ENCODE measurements at places on chromosomes 6 and 20. TPM values are rescaled to one million over a fixed set of nuclear protein-coding genes. Genes with fewer than 3 reads are reported as not detected.

The GDAP1L1 gene
- total RNA-seq = not detected

DNA sequence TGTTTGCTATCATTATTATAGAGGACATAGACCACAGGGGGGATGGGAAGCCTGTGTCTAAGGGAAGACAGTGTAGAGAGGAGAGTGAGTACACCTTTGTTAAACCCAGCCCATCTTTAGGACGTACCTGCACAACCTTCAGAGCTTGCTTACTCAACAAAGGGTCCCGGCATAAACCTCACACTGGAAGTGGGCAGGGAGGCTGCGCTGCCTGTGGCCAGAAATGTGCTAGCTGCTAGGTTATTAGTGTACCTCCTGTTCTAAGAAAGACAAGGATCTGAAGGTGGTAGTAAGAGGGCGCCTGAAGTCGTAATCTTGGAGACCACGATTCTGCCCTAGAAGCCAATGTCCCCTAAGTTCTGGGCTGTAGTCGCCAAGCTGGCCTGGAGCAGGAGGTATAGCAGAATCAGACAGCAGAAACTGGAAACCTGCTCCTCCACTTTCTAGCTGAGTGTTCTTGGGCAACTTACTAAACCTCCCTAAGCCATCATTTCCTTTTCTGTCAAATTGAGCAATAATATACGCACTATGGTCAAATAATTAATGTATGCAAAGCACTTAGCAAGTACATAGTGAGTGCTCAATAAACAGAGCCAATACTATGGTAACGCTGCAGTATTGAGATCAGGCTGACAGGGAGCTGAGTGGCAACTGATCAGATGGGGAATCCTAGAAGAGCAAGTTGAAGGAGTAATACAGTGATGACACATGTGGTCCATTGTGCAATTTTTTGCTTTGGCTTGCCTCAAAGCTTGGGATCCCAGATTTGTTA, 16.8 kb upstream of the AKIRIN2 start:
- H3K4me1 ChIP-seq = peaks cover 20% of the 10 kb centered on the region
- no peak for DNase-seq
- no peaks in the 10 kb centered on the region for H3K36me3 ChIP-seq

DNA sequence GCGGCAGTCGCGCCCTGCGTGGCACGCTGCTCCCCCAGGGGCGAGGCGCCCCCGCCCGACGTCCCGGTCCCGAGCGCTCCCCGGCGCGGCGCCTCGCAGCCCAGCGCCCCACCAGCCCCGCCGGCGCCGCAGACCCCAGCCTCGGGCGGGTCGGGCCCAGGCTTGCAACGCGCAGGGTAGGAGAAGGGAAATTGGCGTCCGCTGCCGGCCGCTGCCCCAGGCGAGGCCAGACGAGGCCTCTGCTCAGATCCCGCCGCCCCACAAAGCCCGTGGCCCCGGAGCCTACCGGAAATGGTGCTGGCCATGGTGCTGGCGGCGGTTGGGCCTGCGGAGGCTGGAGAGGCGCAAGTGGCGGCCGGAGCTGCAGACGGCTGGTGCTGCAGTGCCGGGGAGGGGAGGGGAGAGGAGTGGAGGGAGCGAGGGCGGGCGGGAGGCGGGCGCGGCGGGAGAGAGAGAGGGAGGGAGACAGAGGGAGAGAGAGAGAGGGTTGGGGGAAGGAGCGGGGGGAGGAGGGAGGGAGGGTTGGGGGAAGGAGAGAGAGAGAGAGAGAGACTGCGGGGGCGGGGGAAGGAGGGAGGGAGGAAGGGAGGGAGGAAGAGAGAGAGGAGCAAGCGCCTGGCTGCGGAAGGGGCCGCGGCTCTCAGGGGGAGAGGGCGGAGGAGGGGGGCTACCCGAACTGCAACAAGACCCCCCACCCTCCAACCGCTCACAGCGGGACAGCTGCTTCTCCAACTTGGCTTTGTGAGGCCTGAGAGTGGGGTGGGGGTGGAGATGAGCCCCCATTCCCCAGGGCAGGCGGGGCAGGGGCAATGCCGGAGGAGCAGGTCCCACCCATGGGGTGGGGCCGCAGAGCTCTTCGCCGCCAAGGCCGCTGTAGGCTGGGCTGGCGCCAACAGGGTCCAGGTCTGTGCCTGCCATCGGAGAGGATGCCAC, at the start of gene STMN3:
STMN3 (minus strand) TSS at position 384 of the 933 bp plus-strand sequence; CDS start at position 305, 79 bp downstream.
- H3K36me3 ChIP-seq = peaks cover 4% of the 10 kb centered on the region
- peak; percentile 62 for DNase-seq
- peaks cover 6% of the 10 kb centered on the region for H3K27me3 ChIP-seq
- peak within 1 kb of the TSS; percentile 38 for H3K4me3 ChIP-seq
- peaks cover 19% of the 10 kb centered on the region for H3K4me1 ChIP-seq

GRCh38 chr6:158170656-158171081, 2.5 kb downstream of the GTF2H5 start:
- DNase-seq = no peak
- H3K27me3 ChIP-seq = no peaks in the 10 kb centered on the region
- H3K4me3 ChIP-seq = no peak overlapping the region

The PRKN gene
- total RNA-seq = 3.5 TPM

- peaks cover 25% of the 10 kb centered on the region for H3K36me3 ChIP-seq
- no peaks in the 10 kb centered on the region for H3K27me3 ChIP-seq
- peaks cover 17% of the 10 kb centered on the region for H3K4me1 ChIP-seq
- H3K27ac ChIP-seq = no peak overlapping the region
These were observed 36.0 kb upstream of the SLC35D3 start for GRCh38 chr6:136886091-136886490.

DNA sequence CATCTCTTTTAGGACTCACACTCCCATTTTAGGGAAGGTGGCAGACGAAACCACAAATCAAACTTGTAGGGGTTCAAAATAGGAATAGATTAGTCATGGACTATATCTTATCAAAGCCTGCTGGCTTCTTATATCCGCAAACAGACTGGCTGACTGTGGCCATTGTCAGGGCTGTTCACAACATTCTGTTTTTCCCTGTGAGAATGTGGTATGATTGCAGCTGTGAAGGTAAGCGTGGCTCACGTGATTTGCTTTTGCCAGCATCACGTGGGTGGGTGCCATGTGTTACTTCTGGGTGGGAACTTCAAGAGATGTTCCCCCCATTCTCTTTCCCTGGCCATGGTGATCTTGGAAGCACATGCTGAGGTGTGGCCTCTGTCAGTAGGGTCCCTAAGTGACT, 5.9 kb downstream of the IP6K3 start:
- no peaks in the 10 kb centered on the region for H3K36me3 ChIP-seq
- DNase-seq = no peak
- no peak overlapping the region for H3K27ac ChIP-seq
- H3K4me1 ChIP-seq = peaks cover 2% of the 10 kb centered on the region
- no peak overlapping the region for H3K4me3 ChIP-seq

The RNGTT gene
- total RNA-seq = 24.8 TPM

GRCh38 chr20:61957961-61958715, 107.5 kb downstream of the TAF4 start:
- no peak for DNase-seq
- H3K4me1 ChIP-seq = no peaks in the 10 kb centered on the region
- peaks cover 6% of the 10 kb centered on the region for H3K27me3 ChIP-seq
- no peaks in the 10 kb centered on the region for H3K36me3 ChIP-seq
- H3K4me3 ChIP-seq = no peak overlapping the region
- H3K27ac ChIP-seq = no peak overlapping the region

The BNIP5 gene
- 0.10 TPM for total RNA-seq

The MCHR2 gene
- total RNA-seq = not detected

DNA sequence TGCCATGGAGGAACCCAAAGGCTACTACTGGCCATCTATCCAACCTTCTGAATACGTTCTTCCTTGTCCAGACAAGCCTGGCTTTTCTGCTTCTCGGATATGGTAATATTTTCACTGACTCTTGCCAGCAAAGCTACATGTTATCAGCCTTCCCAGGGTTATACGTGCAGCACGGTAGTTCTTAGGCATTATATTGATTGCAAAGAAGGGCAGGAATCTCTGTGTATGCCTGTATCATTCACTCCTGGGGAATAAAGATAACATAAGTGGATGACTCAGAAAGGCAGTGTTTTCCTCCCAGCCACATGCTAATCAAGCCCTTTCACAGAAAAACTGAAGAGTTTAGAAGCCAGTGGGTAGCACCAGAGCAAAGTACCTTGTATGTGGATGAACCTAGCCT, 98.7 kb downstream of the ADGRG6 start:
- no peaks in the 10 kb centered on the region for H3K27me3 ChIP-seq
- no peak overlapping the region for H3K27ac ChIP-seq
- no peaks in the 10 kb centered on the region for H3K36me3 ChIP-seq

GRCh38 chr6:86848986-86849385, 88.3 kb upstream of the HTR1E start:
- no peak overlapping the region for H3K4me3 ChIP-seq
- H3K36me3 ChIP-seq = no peaks in the 10 kb centered on the region
- no peak for DNase-seq
- H3K27ac ChIP-seq = no peak overlapping the region

DNA sequence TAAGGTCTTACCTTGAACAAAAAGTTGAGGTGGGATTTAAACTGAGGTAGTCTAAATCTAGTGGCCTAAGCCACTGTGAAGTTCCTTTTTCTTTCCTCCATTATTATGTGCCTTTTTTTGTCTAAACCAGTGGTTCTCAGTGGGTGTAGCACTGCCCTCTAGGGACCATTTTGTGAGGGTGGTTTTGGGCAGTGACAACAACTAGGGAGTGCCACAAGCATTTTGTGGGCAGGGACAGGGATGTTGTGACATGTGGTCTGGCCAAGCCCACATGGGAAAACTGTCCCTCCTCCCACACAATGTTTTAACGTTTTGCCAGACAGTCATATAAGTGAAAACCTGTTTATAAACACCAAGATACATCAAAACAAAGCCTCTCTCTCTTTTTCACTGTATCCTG, 899.4 kb upstream of the FLRT3 start:
- H3K27me3 ChIP-seq = no peaks in the 10 kb centered on the region
- no peak for DNase-seq
- H3K4me3 ChIP-seq = no peak overlapping the region
- H3K36me3 ChIP-seq = no peaks in the 10 kb centered on the region
- peaks cover 10% of the 10 kb centered on the region for H3K4me1 ChIP-seq

The TINAG gene
- total RNA-seq = not detected

GRCh38 chr20:58241766-58242465, 13.5 kb upstream of the ANKRD60 start:
- H3K4me1 ChIP-seq = peaks cover 2% of the 10 kb centered on the region
- H3K4me3 ChIP-seq = no peak overlapping the region
- no peak overlapping the region for H3K27ac ChIP-seq
- H3K27me3 ChIP-seq = no peaks in the 10 kb centered on the region
- peaks cover 59% of the 10 kb centered on the region for H3K36me3 ChIP-seq
- no peak for DNase-seq

- H3K4me1 ChIP-seq = peaks cover 8% of the 10 kb centered on the region
- peaks cover 5% of the 10 kb centered on the region for H3K36me3 ChIP-seq
- H3K27me3 ChIP-seq = peaks cover 13% of the 10 kb centered on the region
- no peak overlapping the region for H3K4me3 ChIP-seq
- DNase-seq = no peak
These were observed 256.9 kb downstream of the ERMARD start for GRCh38 chr6:170008294-170008785.
